ENCODE measurements at places on chromosomes 1 and 21. TPM values are rescaled to one million over a fixed set of nuclear protein-coding genes. Genes with fewer than 3 reads are reported as not detected.

Gene IQGAP3
- 0.14 TPM for total RNA-seq

Gene SETD4
- total RNA-seq, result 19.1 TPM

Gene FALEC
- total RNA-seq, result not detected

Gene MROH9
- not detected for total RNA-seq

Gene OR10J1
- total RNA-seq, result not detected

DNA sequence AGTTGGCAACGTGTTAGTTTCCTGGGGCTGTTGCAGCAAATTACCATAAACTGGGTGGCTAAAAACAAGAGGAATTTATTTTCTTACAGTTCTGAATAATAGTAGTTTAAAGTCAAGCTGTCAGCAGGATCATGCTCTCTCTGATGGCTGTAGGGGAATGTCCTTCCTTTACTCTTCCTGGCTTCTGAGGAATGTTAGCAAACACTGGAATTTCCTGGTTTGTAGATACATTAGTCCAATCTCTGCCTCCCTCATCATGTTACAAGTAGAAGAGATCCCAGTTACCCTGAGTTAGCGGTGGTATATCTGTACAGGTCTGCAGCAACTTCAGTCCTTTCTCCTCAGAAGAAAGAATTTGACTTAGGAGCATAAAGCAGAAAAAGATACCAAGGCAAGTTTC, 2249.1 kb downstream of the NCAM2 start:
- no peak overlapping the region for H3K27ac ChIP-seq
- no peaks in the 10 kb centered on the region for H3K4me1 ChIP-seq
- no peak overlapping the region for H3K4me3 ChIP-seq
- H3K36me3 ChIP-seq, result no peaks in the 10 kb centered on the region

GRCh38 chr21:38992737-38993136, 187.0 kb downstream of the ETS2 start:
- H3K27me3 ChIP-seq, result no peaks in the 10 kb centered on the region
- H3K4me1 ChIP-seq, result no peaks in the 10 kb centered on the region
- no peaks in the 10 kb centered on the region for H3K36me3 ChIP-seq
- no peak overlapping the region for H3K27ac ChIP-seq
- no peak for DNase-seq

DNA sequence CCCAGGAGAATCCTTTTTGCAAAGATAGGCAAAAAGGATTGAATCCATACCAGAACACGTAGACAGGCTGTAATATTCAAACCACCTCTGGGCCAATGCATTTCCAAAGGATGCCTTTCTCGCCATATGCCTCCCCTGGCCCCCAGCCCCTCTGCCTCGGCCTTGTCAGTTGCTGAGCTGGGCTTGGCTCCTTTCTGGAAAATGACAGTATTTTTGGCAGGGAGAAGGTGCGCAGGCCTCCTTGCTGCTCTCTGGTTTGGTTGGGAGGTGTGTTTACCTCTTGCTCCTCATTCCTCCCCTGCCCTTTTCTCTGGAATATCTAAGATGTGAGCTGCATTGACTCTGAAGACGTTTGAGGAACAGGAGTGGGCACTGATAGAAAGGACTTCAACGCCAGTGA, 26.0 kb upstream of the CNTN2 start:
- no peaks in the 10 kb centered on the region for H3K27me3 ChIP-seq
- H3K27ac ChIP-seq, result no peak overlapping the region
- no peak overlapping the region for H3K4me3 ChIP-seq
- no peaks in the 10 kb centered on the region for H3K36me3 ChIP-seq
- no peaks in the 10 kb centered on the region for H3K4me1 ChIP-seq

GRCh38 chr1:41044187-41044586, 22.7 kb upstream of the SLFNL1 start:
- no peak overlapping the region for H3K27ac ChIP-seq
- H3K4me3 ChIP-seq, result no peak overlapping the region
- no peaks in the 10 kb centered on the region for H3K27me3 ChIP-seq
- peaks cover 5% of the 10 kb centered on the region for H3K36me3 ChIP-seq

DNA sequence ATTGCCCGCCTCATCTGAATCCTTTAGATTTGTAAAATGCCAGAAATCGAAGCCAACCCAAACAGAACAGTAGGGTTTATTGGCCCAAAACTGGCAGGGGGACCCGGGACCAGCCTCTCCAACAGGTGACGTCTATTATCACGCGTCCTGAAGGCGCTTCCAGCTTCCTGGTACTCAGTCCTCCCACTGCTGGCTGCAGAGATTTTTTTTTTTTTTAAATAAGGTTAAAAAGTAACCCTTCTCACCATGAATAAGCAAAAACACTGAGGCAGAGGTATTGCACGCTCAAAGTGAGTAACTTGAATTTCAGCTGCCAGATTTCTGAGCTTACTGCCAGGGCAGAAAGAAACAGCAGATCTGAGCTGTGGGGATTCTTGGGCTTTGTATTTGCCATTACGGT, 54.4 kb upstream of the GCLM start:
- no peaks in the 10 kb centered on the region for H3K36me3 ChIP-seq
- no peak for DNase-seq
- H3K4me3 ChIP-seq, result no peak overlapping the region
- H3K27me3 ChIP-seq, result no peaks in the 10 kb centered on the region
- no peak overlapping the region for H3K27ac ChIP-seq

DNA sequence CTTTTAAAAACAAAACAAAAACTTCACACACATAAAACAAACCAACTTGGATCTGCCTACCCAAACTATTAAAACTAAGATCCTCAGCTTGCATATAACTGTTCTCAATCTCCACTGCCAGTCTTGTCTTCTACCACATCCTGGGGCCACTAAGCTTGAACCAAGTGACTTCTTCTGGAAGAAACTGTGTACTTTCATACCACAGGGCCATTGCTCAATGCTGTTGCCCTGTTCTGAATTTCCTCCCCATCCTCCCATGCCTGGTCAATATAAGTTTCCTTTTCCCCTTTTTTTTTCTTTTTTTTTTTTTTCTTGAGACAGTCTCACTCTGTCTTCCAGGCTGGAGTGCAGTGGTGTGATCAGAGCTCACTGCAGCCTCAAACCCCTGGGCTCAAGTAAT, 109.9 kb downstream of the KIAA0319L start:
- H3K36me3 ChIP-seq, result peaks cover 71% of the 10 kb centered on the region
- H3K4me1 ChIP-seq, result no peaks in the 10 kb centered on the region
- no peak overlapping the region for H3K4me3 ChIP-seq
- no peaks in the 10 kb centered on the region for H3K27me3 ChIP-seq
- DNase-seq, result no peak

DNA sequence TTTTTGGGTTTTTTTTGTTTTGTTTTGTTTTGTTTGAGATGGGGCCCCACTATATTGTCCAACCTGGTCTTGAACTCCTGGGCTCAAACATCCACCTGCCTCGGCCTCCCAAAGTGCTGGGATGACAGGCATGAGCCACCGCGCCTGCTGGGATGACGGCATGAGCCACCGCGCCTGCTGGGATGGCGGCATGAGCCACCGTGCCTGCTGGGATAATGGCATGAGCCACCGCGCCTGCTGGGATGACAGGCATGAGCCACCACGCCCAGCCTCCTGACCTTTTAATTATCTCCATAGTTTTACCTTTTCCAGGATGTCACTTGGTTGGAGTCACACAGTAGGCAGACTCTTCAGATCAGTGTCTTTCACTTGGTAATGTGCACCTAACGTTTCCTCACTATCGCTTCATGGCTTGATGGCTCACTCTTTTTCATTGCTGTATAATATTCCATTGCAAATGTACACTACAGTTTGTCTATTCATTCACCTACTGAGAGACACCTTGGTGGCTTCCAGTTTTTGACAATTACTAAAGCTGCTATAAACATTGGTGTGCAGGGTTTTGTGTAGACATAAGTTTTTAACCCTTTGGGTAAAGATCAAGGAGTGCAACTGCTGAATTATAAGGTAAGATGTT, 10.1 kb upstream of the PDXK start:
- H3K27ac ChIP-seq, result no peak overlapping the region
- no peak overlapping the region for H3K4me3 ChIP-seq
- no peak for DNase-seq
- H3K27me3 ChIP-seq, result no peaks in the 10 kb centered on the region
- H3K36me3 ChIP-seq, result no peaks in the 10 kb centered on the region
- no peaks in the 10 kb centered on the region for H3K4me1 ChIP-seq

DNA sequence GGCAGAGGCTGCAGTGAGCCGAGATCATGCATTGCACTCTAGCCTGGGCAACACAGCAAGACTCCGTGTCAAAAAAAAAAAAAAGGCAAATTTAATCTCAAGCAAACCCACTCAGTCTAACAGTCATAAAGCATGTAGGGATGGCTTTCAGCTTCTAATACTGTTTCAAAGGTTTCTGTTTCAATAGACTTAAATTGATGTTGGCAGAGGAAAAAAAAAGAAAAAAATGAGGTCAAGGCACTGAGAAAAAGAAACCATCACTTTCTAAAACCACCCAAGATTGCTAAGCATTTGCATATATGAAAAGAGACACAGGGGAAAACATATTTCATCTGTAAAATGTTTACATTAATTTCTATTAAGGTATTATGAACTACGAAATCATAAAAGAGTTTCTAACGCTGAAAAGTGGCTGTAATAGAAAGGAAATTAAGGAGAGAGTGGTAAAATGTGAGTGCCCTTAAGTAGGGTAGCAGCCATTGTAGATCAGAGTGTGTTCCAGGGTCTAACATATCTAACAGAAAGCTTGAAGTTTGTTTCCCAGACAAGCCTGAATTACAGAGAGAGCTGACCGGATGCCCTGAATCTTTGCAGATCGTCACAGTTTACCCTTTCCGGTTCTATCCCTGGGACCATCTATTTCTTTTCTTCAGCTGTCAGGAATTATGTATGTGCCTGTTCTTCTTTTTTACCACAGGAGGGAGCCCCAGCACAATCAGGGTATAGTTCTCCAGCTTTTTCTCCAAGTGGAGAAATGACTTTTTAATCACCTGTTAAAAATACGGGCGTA, 70.0 kb downstream of the PLD5 start:
- no peaks in the 10 kb centered on the region for H3K36me3 ChIP-seq
- no peak for DNase-seq
- H3K27ac ChIP-seq, result no peak overlapping the region
- no peaks in the 10 kb centered on the region for H3K4me1 ChIP-seq
- H3K4me3 ChIP-seq, result no peak overlapping the region
- no peaks in the 10 kb centered on the region for H3K27me3 ChIP-seq

DNA sequence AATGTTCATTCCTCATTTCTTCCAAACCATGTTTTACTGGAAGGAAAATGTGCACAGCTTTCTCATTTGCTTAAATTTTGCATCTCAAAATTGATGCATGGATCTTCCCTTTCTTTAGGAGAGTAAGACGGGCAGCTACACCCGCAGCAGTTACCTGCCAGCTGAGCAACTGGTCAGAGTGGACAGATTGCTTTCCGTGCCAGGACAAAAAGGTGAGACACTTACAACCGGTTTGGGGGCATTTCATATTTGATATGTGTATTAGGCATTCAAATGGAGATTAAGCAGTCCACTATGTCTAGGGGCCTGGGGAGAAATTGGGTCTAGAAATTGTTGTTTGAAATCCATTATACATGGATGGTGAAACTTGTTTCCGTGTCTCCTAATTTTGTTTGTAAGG, 12.9 kb downstream of the C8A start:
- H3K4me1 ChIP-seq, result no peaks in the 10 kb centered on the region
- DNase-seq, result no peak
- no peaks in the 10 kb centered on the region for H3K36me3 ChIP-seq
- H3K27me3 ChIP-seq, result peaks cover 2% of the 10 kb centered on the region

DNA sequence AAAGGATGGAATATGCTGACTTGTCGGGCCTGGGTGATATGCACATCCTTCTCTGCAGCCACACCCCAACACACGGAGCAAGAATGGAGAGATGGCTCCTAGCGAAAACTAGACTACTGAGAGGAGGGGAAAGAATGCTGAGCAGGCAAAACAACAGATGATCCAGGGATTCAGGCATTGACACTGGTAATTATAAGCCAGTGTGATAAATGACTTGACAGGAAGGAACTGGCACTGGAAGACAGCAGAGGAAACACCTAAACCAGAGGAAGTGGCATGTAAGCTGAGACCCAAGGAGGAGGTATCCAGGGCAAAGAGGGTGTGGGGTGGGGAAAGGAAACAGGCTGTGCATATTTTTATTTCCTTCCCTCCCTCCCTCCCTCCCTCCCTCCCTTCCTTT, 31.7 kb upstream of the KHDRBS1 start:
- peak; percentile 78 for DNase-seq
- no peaks in the 10 kb centered on the region for H3K36me3 ChIP-seq

DNA sequence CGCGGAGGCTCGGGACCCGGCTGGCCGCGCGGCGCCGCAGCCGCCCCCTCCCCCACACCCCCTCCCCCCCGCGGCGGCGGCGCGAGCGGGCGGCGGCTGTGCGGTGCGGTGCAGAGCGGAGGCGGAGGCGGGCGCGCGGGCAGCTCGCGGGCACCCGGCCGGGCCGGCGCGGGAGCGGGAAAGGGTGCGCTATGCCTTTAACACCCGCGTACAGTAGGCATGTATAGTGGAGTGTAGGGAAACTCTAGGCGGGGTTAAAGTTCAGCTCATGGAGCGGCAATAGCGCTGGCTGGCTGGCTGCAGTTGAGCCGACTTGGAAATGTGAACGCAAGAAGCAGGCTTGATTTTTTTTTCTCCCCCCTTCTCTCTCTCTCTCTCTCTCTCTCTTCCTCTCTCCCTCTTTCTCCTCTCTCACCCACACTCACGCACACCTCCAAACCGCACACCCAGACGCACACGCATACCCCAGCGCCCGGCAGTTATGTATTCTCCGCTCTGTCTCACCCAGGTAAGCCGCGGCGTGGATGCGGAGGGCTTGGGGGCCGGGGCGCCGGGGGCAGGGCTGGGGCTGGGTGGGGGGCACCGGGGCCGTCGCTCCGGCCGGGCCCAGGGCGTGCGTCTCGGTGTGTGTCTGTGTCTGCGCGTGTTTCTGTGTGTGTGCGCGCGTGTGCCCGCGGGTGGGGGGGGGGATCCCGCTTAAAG, at the start of gene NFIA:
Gene NFIA, plus strand, starts transcription at position 251 of the 702 bp plus-strand sequence.
- peaks cover 11% of the 10 kb centered on the region for H3K27me3 ChIP-seq
- H3K4me3 ChIP-seq, result peak within 1 kb of the TSS; percentile 72
- no peaks in the 10 kb centered on the region for H3K36me3 ChIP-seq
- peak; percentile 20 for DNase-seq

- peak overlapping the region; percentile 86 for H3K4me3 ChIP-seq
- peak; percentile 62 for DNase-seq
- no peaks in the 10 kb centered on the region for H3K36me3 ChIP-seq
- H3K4me1 ChIP-seq, result peaks cover 14% of the 10 kb centered on the region
- H3K27ac ChIP-seq, result peak overlapping the region; percentile 84
- no peaks in the 10 kb centered on the region for H3K27me3 ChIP-seq
Measured at GRCh38 chr1:89525169-89525855, 683 bp downstream of the LRRC8B start.

GRCh38 chr21:33133892-33134291, 64.0 kb downstream of the OLIG1 start:
- H3K27ac ChIP-seq, result no peak overlapping the region
- H3K36me3 ChIP-seq, result no peaks in the 10 kb centered on the region
- no peak for DNase-seq
- H3K27me3 ChIP-seq, result peaks cover 7% of the 10 kb centered on the region
- H3K4me1 ChIP-seq, result no peaks in the 10 kb centered on the region

DNA sequence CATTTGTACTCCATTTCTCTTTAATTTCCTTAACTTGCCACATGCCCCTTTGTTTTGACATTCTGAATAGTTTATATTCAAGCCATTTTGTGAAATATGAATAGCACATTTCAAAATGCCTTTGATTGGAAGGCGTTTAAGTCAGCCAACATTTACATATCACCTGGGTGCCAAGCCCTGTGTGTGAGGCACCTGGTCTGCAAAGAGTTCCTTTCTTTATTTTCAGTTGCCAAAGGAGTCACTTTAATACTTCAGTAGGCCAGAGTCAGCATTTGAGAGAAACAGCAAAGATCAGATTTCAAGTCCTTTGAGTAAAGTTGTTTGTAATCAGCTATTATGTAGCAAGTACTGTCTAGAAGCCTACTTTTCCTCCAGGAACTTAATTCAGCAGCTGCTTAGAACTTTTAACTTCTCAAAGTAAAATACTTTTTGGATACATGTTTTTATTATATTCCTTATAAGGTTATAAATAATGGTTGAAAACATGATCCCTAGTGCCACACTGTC, 70.8 kb downstream of the DTL start:
- H3K4me3 ChIP-seq, result no peak overlapping the region
- no peak overlapping the region for H3K27ac ChIP-seq
- no peaks in the 10 kb centered on the region for H3K4me1 ChIP-seq
- no peak for DNase-seq
- no peaks in the 10 kb centered on the region for H3K27me3 ChIP-seq
- no peaks in the 10 kb centered on the region for H3K36me3 ChIP-seq
